Spinal cord (tissue), 10 donors: ENCODE measurements at places on chromosomes 4 and X.

DNA sequence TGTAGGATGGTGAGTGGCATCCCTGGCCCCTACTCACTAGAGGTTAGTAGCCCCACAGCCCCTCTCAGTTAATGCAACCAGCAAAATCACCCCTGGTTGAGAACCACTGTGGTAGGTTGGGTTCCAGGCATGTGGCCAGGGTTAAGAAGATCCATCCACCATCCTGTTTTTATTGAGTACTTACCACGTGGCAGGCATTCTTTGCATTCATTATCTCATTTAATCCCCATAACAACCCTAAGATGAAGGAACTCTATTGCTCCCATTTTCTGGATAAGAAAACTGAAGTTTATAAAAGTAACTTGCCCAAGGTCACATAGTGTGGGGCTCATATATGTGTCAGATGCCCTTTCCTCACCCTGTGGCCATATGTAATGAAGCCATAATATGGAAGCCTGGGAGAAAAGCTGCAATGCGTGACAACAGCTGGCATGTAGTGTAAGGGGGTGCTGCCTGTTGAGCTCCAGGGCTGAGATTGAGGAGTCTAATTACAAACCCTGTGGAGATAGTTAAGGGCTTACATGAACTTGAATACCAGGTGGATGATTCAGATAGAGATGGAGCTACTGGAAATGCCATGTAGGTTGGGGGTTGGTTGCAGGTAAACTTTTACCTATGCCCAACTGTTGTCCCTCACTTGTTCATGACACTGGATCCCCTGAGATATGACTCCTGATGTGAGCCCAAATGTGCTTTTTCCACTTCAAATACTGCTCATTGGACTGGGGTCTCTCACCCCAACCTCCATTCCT is 100.2 kb upstream of the PGRMC2 start:
- no peak for DNase-seq

GRCh38 chrX:63471004-63471403 is 119.9 kb upstream of the SPIN4 start:
- DNase-seq = no peak

- no peak for DNase-seq
Measured at GRCh38 chr4:87105101-87105845, 115.1 kb downstream of the KLHL8 start.

DNA sequence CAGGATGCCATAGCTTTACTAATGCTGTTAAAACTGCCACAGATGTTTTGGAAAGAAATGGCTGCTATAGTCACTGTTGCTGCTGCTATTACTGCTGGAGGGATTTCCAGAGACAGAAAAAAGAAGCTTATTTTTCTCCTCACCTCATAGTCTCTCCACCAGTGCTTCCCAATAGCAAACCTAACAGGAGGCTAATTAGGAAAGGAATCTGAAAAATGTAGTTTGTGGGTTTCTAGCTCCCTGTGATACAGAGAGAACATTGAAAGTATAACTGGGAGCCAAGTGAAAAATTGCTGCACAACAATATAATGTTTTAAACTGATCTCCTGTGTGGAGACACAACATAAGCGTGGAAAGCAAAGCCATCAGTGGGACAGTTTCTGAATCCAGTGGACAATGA is 8.6 kb upstream of the TSPAN7 start:
- no peak for DNase-seq

GRCh38 chr4:15653864-15654592 is 1.1 kb downstream of the FBXL5 start:
- peak; percentile 67 for DNase-seq

GRCh38 chrX:17537723-17538243 is 162.8 kb downstream of the NHS start:
- DNase-seq = no peak

DNA sequence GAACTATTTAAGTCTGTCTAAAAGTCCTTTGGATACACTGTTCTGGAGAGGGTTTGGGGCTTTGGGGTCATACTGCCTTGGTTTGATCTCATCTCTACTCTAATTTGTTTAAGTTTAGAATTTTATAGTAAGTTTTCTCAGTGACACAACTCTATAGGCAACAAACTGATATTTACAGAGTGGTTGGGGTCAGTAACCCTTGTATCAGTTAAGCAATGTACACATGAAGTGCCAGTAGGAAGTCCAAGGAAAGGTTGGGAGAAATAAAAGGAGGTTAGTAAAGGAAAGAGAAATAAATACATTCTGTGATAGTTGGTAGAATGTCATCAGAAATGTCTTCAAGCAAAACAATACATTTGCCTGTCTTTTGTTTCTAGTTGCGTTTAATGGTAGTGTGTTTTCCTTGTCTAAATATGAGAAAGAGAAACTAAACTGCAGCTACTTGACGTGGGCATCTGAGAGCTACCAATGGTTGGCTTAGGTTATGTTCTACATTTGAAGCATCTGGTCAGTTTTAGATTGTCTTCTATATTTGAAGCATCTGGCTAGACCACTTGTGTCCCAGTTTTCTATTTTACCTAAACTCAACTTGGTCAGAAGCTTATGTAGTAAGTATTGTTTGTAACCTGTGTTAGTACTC is 6.9 kb downstream of the ATP7A start:
- no peak for DNase-seq

DNA sequence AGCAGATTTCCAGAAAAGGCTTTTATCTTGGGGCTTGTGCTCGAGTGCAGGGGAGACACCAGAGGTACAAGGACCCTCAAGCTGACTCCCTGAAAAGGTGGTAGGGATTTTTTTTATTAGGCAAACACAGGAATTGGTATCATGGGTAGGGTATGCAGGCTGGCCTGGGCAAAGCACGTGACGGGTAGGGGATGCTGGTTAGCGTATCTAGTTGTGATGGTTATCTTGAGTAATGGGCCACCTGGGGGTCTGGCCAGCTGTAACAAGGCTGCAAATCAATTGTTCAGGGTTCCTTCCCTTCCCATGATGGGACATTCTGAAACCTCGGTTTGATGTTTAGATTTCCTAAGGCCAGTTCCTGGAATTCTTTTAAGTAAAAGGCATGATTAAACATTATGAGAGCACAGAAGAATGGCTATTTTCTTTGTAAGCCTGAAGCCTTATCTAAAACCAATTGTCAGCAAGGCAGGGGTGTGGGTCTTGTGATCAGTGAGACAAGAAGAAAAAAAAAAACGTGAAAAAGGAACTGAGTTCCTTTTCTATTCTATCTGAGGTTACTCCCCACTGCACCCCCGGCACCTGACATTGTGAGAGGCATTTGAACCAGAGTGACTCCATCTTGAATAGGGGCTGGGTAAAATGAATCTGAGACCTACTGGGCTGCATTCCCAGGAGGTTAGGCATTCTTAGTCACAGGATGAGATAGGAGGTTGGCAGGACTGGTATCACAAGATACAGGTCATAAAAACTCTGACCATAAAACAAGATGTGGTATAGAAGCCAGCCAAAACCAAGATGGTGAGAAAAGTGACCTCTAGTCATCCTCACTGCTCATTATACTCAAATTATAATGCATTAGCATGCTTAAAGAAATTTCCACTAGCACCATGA is 64.2 kb upstream of the S100G start:
- no peak for DNase-seq

DNA sequence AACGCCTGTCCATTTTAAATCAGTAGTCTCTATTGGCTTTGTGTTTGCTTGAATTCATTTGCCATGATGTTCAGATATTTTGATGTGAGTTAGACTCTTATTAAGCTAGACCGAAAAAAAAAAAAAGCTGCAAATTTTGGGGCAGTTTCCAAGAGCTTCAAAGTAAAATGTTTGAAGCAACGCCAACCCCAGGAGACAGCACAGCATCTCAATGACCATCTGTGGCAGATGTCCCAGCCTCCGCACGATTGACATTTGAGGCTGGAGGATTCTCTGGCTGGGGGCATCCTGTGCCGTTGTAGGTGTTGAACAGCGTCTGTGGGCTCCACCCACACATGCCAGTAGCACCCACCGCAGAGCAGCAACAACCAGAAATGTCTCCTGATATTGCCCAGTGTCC is 17.1 kb upstream of the ARSF start:
- DNase-seq = peak; percentile 57

DNA sequence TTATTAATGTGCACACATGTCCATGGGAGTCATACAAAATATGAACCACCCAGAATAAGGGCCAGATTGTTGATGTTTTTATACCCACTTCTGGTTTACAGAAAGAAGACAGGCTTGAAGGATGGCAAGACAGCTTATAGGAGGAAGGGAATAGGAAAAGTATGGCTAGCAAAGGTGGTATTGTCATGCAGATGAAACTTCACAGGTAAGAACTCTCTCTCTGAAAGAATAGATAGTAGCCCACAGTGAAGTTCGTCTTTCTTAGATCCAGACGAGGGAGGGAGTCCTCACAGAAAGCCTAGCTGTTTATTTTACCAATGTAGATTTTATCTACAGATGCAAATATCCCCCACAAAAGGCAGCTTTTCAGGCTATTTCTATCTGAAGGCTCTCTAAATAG is 43.7 kb upstream of the SPIN4 start:
- DNase-seq = no peak

DNA sequence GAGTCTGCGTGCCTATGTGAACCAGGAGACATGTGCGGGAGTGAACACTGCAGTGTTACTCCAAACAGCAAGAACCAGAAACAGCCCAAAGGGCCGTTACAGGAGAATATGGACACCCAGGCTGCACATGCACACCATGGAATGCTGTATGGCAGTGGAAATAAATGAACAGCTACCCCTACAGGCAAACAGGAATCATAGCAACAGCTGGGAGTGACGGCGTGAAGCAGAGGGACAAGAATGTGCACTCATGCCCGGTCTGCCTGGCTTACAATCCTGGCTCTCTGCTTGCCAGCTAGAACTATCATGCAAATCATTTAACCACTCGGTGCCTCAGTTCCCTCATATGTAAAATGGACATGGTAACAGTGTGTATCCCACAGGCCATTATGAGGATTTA is 16.6 kb downstream of the GPKOW start:
- DNase-seq = no peak

DNA sequence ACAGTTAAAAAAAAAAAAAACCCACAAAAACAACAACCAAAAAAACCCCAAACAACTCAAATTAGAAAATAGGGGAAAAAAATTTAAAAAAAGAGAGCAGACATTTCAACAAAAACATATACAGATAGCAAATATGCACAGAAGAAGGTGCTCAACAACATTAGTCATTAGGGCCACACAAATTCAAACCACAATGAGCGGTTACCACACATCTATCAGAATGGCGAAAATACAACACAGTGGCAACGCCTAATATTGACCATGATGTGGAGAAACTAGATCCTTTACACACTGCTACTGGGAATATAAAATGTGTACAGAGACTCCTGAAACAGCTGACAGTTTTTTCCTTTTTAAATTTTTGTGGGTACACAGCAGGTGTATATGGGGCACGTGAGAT is 19.4 kb downstream of the LYAR start:
- DNase-seq = no peak

- no peak for DNase-seq
Measured at GRCh38 chrX:76921176-76921575, 493.7 kb downstream of the MAGEE1 start.

GRCh38 chr4:94889523-94889922 is 131.8 kb downstream of the BMPR1B start:
- no peak for DNase-seq

GRCh38 chr4:142960126-142960525 is 114.0 kb upstream of the INPP4B start:
- DNase-seq = no peak

GRCh38 chr4:20509315-20509714 is 190.9 kb upstream of the PACRGL start:
- no peak for DNase-seq

GRCh38 chr4:17786567-17786966 is 5.1 kb upstream of the FAM184B start:
- no peak for DNase-seq

DNA sequence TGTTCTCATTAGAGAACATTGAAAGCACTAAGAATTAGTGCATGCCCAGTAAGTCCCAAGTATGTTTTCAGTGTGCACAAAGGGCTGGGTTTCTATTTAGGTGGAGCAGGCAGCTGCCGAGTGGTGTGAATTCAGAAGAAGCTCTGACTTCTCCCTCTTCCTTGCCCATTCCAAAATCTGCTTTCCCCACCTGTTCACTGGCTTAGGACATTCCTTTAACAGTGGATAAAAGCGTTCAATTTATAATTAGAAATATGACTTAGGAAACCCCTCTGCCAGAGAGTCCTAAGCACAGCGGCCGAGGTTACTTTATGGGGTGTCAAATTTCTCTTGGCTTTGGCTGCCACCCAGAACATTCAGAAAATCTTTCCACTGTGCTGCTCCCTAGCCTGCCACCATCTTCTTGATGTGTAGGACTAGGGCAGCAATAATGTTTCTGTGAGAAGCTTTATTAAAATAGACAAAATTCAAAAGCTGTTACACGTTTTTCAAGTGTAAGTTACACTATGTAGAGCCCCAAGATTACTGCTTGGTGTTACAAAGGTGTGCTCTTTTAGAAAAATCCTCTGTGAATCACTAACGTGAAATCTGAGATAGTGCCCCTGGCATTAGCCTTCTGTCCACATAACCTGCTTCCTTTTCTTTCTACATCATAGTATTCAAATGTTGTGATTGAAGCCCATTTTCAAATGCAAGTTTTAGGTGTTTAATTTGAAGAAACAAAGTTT is 191.6 kb upstream of the ANKRD50 start:
- DNase-seq = peak; percentile 9
